ENCODE measurements at places on chromosomes 3 and 15.

- no peak for DNase-seq
Observed at GRCh38 chr3:159761848-159762635, 226.6 kb upstream of the IL12A start.

DNA sequence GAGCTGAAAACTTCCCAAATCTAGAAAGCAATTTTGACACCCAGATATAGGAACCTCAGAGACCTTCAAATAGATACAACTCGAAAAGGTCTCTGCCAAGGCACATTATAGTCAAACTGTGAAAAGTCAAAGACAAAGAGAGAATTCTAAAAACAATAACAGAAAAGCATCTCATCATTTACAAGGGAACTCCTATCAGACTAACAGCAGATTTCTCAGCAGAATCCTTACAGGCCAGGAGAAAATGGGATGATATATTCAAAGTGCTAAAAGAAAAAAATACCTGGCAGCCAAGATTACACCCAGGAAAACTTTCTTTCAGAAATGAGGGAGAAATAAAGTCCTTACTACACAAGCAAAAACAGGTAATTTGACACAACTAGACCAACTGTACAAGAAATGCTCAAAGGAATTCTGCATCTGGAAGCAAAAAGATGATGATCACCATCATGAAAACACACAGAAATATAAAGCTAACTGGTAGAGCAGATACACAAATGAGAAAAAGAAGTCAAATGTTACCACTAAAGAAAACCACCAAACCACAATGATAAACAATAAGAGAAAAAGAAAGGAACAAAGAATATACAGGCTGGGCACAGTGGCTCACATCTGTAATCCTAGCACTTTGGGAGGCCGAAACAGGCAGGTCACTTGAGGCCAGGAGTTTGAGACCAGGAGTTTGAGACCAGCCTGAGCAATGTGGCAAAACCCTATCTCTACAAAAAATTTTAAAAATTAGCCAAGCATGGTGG lies 50.4 kb downstream of the ADAM10 start:
- no peak for DNase-seq

GRCh38 chr15:41347236-41347635 lies 14.6 kb downstream of the NUSAP1 start:
- no peak for DNase-seq

DNA sequence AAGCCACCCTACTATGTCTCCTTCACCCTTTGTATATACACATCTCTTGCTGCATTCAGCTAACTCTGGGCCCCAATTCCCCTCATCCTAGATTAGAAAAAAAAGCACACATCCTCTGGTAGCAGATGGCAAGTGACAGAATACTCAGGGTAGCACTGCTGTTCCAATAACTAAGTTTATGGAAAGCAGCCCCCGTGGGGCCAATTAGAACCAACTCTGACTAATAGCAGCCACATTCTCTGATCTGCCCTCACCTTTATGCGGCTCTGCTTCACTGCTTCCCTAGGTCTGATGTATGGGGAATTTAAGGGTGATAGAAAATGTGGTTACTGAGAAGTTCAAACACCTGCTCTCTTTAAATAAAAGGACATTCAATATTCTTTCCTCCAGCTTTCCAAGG lies 74.9 kb upstream of the SETMAR start:
- DNase-seq, result no peak

- no peak for DNase-seq
Observed at GRCh38 chr3:41129731-41130130, 69.6 kb upstream of the CTNNB1 start.

GRCh38 chr3:72116226-72116625 lies 331.3 kb upstream of the PROK2 start:
- no peak for DNase-seq

- no peak for DNase-seq
Observed at GRCh38 chr3:46700772-46701171, 420 bp upstream of the TMIE start.

DNA sequence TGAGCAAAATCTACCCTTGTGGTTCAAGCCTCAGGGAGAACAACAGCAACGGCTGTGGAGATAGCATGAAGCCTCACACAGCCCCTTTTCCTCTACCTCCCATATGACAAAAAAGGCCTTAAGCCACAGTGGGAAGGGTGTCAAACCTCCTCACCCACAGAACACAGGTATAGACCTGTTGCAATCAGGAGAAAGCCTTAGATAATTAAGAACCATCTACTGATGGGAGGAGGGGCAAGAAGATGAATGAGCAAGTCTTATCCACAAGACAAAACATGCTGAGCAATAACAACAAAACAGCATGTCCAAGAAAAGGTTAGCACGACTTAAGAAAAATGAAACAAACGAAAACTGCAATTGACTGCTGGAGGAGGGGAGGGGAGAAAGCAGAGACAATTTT lies 272.9 kb upstream of the BCHE start:
- DNase-seq, result no peak

GRCh38 chr3:50609071-50609762 lies 2.4 kb downstream of the CISH start:
- no peak for DNase-seq

GRCh38 chr3:74347563-74348268 lies 266.7 kb downstream of the CNTN3 start:
- DNase-seq, result no peak

DNA sequence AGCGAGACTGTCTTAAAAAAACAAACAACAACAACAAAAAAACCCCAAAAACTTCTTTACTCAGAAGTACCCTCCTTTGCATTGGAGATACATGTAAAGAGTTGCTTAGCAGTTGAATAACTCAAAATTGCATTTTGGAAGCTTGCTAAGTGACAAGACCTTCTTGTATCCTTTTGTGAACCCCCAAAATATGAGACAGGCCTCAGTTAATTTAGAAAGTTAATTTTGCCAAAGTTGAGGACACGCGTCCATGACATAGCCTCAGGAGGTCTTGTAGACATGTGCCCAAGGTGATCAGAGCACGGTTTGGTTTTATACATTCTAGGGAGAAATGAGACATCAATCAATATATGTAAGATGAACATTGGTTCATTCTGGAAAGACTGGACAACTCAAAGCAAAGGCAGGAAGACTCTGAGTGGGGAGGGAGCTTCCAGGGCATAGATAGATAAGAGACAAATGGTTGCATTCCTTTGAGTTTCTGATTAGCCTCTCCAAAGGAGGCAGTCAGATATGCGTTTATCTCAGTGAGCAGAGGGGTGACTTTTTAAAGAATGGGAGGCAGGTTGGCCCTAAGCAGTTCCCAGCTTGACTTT lies 1.7 kb upstream of the ARF4 start:
- no peak for DNase-seq

GRCh38 chr15:86773736-86774135 lies 694.1 kb downstream of the AGBL1 start:
- no peak for DNase-seq

- no peak for DNase-seq
Observed at GRCh38 chr3:134677196-134677986, 26.6 kb upstream of the KY start.

GRCh38 chr15:31439328-31439727 lies 112.7 kb downstream of the KLF13 start:
- DNase-seq, result no peak

- no peak for DNase-seq
Observed at GRCh38 chr3:76859596-76859995, 180.3 kb upstream of the ROBO2 start.

DNA sequence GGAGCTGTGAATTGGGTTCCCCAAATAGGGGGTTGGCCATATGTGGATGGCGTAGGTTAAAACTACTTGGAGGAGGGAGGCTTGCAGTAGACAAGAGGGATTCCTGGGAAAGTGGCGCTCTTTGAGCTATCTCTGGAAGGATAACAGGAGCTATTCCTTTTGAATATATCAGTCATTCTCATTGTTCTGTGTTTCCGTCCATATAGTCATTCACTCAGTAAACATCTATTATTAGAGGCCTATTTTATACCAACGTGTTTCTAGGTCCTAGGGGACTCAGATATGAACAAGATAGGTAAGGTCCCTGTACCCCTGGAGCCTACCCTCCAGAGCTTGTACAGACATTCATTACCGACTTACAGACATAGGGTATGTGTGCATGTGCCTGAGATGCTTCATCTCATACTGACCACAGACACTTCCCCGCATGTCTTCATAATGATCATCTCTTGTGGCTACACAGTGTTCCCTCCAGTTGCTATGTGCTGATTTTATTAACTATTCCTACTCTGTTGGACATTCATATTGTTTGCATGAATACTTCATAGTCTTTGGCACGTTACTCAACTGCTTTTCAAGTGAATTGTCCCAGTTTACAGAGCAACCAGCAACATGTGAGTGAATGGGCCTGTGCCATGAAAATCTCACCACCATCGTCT lies 55.8 kb upstream of the VILL start:
- no peak for DNase-seq

GRCh38 chr3:164408326-164408725 lies 670.0 kb downstream of the SI start:
- DNase-seq, result no peak

GRCh38 chr3:190169243-190169642 lies 48.5 kb upstream of the P3H2 start:
- no peak for DNase-seq

DNA sequence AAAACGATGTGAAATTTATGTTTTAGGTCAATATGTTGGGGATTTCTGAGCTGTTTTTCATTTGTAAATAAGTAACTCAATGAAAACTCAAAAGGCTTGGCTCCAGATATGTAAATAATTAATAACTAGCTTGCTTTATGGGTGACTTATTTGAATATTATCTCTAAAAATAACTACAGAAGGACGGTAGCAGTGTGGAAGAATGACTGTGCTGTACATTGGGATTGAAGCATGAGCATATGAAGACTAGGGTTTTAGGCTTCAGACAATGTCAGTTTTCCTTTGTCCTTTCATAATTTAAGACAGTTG lies 343.9 kb downstream of the GRM7 start:
- no peak for DNase-seq

GRCh38 chr3:188510366-188510765 lies 356.4 kb downstream of the LPP start:
- no peak for DNase-seq

DNA sequence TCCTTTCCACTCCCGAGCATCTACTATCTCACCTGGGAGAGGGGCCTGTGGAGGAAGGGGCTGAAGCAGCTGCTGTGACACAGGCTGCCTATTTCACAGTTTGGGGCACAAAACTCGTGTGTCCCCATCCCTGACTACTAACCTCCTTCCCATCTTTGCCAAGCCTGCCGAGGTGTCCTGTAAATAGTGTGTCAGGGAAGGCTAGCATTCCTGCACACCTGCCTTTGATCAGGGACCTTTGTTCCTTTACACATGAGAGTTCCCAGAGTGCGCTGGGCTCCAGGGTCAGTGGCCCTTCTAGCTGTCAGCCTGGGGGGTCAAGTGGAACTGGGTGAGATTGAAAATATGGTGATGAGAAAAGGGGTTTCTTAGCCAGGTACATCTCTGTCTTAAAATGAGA lies 13.0 kb upstream of the TF start:
- DNase-seq, result no peak

DNA sequence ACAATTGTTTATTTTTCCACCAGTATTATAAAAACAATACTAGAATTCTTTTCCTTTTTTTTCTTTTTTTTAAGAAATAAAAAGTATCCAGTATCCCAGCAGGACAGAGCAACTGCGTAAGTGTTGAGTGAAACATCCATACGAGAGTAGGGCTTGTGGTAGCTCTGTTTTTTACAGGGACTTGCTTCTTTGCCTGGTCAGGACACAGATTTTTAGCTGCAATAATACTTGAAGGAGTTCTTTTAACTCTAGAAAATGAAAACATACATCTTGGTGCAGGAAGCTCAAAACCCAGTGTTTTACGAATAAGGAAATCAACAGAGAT lies 297.7 kb upstream of the NR2E3 start:
- no peak for DNase-seq

- no peak for DNase-seq
Observed at GRCh38 chr15:99118258-99118632, 13.4 kb downstream of the SYNM start.

- no peak for DNase-seq
Observed at GRCh38 chr15:50262533-50262932, 3.0 kb downstream of the HDC start.

GRCh38 chr3:138726946-138727730 lies 107.6 kb downstream of the PIK3CB start:
- no peak for DNase-seq

DNA sequence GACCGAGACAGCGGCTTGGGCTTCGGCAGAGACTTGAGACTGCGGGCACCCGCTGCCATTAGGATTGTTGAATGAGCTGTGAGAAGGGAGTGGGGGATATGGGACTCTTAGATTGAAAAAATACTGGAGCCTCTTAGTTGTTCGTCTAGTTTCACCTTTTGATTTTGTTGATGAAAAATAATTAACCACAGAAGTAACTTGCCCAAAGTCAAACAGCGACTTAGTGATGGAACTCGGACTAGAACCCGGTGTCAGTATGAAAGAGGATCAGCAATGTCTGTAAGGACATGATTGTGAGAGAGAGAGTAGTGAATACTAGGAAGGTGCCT lies 510 bp upstream of the GOLGB1 start:
- DNase-seq, result no peak

- DNase-seq, result no peak
Observed at GRCh38 chr15:93986400-93986984, 244.9 kb upstream of the MCTP2 start.

DNA sequence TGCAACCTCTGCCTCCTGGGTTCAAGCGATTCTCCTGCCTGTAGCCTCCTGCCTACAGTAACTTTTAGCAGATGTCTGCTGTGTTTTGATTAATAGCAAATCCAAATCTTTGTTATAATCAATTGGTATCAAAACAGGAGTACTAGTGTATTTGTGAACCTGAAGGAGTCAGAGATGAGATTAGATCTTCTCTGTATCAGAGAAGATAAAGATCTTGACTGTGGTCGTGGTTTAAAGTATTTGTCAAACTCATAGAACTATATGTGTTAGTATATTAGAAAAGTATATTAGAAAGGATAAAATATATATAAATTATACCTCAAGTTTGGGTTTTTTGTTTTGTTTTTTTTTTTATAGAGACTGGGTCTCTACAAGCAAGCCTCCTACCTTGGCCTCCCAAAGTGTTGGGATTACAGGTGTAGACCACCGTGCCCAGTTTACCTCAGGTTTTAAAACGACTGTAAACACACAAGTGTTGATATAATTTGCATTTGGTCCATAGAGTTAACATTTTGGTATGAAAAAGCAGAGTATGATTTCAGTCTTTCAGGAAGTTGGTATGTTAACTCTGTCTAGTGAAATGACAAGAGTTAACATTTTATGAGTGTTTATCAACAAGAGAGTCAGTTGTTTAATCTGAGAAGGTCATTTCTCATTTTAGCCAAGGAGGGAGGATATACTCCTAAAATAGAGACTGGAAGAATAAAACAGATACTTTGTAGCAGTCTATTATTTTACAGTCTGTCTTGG lies 18.3 kb downstream of the RTF1 start:
- DNase-seq, result no peak

- no peak for DNase-seq
Observed at GRCh38 chr3:159186581-159186980, 384.7 kb downstream of the MFSD1 start.
